ENCODE measurements at places on chromosomes 16 and 17.

DNA sequence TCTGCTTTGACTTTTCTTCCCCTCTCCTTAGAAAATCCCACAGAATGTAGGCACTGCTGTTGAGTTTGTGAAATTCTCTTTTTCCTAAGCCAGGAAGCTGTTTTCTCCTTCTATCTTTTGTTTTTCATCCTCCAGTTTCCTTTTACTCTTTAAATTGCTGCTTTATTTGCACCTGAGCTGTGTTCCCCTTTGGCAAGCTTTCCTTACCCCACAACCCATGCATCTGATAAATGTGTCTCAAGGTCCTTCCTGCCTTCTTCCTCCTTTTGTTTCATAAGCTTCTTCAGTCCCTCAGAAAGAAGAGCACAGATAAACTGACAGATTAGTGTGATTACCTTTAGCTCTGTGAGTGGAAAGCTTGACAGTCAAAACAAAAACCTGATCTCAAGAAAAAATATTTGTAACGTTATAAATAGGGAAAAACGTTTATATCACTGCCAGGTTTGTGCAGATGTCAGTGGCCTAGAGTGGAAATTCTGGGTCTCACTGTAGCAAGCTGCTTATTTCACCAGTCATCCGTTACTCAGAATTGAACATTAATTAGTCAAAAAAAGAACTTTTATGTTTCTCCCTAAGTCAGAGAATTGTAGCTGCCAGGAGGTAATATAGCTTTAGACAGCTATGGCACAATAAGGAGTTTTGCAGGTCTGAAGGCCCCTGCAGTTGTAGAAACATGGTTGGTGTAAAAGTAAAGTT is 23.6 kb downstream of the GSDMB start:
- DNase-seq, result no peak

DNA sequence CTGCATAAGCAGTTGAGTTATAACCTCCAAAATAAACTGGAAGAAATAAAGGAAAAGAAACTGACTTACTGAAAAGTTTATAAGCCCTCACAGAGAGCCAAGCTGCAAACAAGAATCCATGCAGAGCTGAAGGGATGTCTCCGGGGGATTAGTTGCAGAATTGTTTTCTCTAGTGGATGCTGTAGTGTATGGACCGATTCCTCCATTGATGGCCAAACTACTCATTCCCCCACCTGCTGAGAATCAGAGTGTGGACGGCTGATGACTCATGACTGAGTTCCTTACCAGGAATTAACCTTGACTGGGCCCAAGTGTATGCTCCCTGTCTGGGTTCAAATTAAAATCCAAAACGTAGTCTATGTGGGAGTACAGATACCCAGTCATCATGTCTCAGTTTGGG is 93.9 kb upstream of the CDH8 start:
- DNase-seq, result no peak

GRCh38 chr16:29992344-29992967 is 3.0 kb downstream of the HIRIP3 start:
- no peak for DNase-seq

DNA sequence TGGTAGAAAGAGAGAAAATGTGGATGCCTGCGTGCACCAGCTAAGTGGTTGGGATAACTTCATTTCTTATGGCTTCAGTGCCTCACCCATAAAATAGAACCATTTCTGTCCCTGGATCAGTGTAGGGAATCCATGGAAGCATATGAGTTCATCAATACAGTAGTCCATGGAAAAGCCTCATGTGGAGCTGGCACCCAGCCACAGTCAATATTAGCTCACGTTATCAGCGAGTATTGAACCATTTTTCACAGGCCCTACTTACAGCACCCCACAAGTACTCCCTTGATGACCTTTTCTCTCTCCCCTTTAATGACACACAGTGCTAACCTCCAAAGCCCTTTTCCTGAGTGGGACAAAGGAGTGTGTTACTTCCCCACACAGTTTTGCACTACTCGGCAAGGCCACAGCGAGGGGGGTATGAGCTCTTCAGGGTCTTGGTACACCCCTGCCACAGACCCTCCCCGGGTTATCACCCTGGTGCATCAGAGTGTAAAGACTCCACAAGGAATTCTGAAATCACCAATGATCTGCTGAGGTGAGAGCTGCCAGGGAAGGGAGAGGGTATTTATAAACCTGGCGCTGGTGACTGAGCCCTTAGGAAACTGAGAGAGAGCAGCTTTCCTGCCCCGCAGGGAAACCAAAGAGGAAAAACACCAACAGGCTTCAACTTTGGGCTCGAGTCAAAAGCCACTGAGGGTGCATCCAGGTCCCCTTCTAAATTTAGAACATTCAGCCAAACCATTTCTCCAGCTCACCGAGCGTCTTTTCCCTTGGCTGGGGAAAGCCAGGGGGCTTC is 36.9 kb downstream of the DYNLRB2 start:
- DNase-seq, result no peak

- no peak for DNase-seq
Observed at GRCh38 chr17:9900784-9901183, 4.3 kb downstream of the RCVRN start.

DNA sequence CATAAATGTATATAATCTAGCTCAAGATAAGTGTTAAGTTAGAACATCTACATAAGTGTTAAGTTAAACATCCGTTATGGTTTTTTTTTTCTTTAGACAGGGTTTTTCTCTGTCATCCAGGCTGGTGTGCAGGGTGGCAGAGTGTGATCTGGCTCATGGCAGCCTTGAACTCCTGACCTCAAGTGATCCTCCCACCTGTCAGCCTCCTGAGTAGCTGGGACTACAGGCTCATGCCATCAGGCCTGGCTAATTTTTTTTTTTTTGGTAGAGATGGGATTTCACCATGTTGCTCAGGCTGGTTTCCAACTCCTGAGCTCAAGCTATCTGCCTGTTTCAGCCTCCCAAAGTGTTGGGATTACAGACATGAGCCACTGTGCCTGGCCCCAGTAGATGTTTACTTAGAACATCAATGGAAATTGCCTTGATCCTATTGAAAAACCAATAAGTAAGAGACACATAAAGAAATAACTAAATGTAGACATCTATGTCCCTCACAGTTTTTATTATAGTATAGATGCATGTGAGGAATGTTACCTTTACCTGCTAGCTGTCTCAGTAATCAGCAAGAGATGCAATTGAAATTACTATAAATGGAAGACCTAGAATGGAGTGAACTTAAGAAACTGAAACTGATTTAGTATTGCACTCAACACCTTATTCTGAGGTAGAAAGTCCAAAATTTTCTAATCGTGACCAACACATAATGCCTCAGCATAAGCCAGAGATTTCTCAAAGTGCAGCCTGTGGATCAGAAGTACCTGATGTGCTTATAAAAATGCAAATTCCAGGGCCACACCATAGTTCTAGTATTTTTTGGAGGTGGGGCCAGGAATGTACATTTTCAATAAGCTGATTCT is 5.5 kb upstream of the FAM20A start:
- no peak for DNase-seq

GRCh38 chr17:63978272-63979200 is 5.8 kb upstream of the SCN4A start:
- DNase-seq, result no peak

DNA sequence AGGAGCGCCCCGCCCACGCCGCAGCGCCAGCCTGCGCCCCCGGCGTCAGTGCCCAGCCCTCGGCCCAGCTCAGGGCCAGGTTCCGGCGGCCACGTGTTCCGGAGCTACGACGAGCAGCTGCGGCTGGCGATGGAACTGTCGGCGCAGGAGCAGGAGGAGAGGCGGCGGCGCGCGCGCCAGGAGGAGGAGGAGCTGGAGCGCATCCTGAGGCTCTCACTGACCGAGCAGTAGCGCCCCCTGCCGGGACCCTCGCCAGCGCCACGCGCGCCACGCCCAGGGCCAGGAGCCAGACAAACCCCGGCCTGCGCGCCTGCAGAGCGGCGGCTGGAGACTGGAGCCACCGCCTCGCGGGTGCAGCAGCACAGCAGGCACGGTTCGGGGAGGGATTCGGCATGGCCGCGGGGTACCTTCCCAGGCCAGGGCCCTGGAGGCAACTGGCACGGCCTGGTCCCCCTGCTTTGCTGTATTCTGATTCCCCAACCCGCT is 9.3 kb downstream of the CORO6 start:
- peak; percentile 87 for DNase-seq

DNA sequence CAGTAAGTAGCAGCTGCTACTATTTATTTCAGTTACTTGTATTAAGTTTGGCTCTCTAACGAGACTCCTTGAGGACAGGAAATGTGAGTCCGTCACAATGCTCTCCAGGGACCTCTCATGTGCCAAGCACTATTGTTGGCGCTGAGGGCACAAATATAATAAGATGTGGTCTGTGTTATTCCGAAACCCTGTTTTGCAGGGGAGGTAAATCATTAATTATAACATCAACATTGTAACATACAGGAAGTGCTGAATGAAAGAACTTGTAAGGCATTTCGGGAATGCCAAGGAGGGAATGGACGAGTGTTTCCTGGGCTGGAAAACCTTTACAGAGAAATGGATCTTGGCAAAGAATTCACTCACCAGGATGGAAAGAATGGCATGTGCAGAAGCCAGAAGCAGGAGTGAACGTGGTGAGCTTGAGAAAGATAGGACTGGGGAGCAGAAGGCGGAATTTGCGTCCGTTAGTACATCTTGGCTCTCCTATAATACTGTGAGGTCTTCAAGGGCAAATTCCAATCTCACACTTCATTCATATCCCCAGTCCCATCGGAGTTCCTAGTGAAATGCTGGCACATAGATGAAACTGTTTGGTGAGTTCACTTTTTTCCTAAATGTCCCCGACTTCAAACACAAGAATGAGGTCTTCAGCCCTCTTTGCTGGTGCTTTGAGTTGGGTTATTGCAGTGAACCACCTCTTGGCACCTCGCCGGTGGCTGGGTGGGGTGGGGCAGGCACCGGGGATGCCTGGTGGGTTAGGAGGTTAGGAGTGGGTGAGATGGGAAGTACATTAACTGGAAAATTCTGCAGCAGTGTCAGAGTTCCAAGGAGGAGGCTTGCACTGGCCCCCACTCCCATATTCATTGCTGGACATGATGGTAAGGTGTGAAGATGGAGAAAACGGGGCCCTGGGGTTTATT is 11.5 kb downstream of the TAC4 start:
- DNase-seq, result no peak

DNA sequence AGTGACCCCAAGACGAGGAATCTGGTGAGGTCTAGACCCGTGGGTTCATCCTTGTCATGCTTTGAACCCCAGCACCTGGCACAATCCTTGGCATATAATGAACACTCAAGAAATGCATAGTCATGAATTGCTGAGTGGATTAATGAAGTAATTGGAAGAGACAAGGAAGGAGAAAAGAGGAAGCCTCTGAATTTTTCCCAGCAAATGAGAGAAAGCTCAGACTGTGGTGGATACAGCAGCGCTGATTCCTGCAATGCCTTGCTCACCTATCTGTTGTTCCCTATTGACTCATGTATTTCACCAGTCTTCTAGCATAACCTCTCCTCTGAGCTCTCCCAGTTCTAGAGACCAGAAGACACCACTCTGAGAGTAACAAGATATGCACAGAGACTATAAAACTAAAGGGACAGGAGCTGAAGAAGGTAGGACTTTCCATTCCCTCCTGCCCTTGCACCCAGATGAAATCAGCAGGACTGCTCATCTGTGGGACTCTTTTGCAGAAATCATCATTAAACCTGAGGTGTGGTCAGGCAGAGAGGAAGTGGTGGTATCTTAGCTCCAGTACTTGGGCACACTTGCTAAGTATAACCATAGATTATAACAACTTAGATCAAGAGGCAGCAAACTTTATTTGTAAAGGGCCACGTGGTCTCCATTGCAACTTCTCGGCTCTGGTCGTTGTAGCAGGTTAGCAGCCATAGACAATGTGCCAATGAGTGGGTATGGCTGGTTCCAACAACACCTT is 102.8 kb downstream of the MAF start:
- DNase-seq, result no peak

DNA sequence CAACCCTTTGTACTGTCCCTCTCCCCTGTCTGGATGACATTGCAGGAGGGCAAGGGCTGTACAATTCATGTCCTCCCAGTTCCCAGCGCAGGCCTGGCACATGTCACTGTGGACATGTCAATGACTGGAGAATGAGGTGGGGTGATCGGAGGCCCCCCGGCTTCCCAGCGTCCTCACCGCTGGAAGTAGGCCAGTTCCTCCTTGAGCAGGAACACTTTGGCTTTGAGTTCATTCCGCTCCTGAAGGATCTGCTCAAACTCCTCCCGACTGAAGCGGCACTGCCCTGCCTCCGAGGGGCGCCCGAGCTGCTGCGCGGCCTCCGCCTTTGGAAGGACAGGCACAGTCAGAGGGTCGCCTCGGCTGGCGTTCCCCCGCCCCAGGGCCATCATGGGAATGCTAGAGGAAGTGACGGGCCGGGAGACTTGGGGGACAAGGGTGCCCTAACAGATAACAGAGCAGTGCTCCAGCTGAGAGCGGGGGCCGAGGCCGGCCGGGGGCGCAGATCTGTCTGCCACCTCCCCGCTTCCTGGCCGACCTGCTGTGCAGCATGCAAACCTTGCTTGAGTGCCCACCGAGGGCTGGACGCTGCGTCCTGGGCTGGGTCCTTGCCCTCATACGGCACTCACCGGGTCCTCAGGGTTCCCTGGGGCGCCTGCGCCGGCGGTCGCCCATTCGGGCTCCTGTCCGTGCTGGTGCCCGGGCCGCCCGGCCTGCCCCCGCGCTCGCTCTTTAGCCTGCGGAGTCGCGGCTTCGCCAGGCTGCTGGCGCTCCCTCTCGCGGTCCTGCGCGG is 1.3 kb downstream of the RILP start:
- peak; percentile 22 for DNase-seq

DNA sequence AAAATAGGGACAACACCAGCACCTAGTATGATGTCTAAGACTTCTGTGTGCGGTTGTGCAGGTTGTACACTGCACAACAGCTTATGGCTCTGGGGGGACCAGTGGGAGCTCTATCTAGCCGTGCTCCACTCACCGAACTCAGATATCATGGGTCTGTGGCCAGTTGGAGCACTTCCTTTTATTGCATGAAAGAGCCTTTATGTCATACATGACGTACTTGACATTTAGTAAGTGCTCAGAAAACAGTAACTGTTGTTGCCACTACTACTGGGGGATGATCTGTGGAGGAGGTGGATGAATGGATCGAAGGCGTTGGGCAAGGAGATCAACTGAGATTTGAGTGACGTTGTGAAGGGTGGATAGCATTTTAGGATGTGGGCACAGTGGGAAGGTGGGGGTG is 368.8 kb downstream of the SNX29 start:
- DNase-seq, result no peak

- no peak for DNase-seq
Observed at GRCh38 chr16:56801762-56802161, 63.2 kb upstream of the SLC12A3 start.

DNA sequence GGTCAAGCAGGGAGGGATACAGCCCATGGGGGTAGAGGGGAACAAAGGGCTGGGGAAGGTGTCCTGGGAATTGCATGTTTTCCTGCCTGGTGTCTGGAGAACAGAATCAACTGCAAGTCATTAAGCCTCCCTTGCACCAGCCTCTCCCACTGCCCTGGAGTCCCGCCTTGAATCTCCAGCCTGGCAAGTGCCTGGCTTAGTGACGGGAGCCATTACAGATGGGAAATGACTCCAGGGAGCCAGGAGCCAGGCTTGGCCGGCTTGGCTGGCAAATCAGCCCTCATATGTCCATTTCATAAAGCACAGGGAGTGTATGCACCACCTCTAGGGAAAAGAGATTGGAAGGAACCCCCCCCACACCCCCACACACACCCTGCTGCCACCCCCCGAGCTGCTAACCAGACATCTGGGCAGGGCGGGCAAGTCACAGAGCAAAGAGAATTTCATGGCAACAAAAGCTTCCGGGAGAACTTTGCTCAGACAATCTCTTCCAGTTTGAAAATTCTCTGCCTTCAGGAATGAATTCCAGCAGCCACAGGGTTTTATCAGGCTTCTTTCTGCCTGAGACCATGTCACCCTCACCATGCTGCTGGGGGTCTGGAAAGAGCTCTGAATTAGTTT is 127.7 kb downstream of the NTN1 start:
- no peak for DNase-seq

GRCh38 chr16:85902366-85903155 is 3.6 kb downstream of the IRF8 start:
- peak; percentile 68 for DNase-seq

- no peak for DNase-seq
Observed at GRCh38 chr16:20620770-20621169, 44.6 kb upstream of the ACSM2B start.
